ENCODE measurements at places on chromosomes 4 and X.
A peak's percentile ranks its signal among the peaks of the same experiment; 100 is the strongest.

DNA sequence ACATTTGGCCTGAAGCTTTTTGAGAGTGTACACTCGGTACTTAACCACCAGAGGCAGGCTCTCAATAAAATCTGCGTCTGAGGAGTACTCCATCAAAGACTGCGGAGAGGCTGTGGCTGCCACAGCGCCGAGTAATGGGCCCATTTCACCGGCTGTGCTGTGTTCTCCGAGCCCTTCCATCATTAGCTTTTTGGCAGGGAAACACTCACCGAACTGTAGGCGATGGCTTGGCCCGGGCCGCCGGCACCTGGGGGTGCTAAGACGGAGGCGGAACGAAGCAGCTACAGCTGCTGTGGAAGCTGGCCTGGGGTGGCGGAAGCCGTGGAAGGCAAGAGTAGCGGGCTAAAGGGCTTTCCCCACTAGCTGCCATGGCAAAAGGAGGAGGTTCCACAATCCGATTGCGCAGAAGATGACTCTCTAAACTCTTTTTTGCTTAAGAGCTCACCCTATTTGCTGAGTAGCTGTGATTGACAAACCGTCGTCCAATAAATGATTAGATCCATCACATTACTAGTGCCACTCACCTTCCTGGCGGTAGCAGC, 48.5 kb upstream of the PABPC1L2A start:
- H3K4me3 ChIP-seq, result no peak overlapping the region
- DNase-seq, result no peak
- no peaks in the 10 kb centered on the region for H3K4me1 ChIP-seq
- no peaks in the 10 kb centered on the region for H3K27me3 ChIP-seq
- H3K27ac ChIP-seq, result no peak overlapping the region

DNA sequence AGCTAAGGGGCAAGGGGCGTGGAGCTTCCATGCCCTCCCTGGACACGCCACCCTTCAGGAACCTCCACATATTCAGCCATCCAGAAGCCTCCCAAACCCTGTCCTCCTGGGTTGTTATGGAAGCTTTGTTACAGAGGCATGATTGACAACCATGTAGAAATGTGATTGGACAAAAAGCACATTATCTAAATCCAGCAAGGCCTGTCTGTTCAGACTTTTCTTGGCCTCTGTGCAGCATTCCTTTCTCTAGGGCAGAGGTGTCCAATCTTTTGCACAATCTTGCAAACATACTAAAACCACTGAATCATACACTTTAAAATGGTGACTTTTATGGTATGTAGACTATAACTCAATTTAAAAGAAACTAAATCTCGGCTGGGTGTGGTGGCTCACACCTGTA, 12.7 kb downstream of the STEEP1 start:
- no peak overlapping the region for H3K27ac ChIP-seq
- no peak for DNase-seq
- H3K4me1 ChIP-seq, result no peaks in the 10 kb centered on the region

DNA sequence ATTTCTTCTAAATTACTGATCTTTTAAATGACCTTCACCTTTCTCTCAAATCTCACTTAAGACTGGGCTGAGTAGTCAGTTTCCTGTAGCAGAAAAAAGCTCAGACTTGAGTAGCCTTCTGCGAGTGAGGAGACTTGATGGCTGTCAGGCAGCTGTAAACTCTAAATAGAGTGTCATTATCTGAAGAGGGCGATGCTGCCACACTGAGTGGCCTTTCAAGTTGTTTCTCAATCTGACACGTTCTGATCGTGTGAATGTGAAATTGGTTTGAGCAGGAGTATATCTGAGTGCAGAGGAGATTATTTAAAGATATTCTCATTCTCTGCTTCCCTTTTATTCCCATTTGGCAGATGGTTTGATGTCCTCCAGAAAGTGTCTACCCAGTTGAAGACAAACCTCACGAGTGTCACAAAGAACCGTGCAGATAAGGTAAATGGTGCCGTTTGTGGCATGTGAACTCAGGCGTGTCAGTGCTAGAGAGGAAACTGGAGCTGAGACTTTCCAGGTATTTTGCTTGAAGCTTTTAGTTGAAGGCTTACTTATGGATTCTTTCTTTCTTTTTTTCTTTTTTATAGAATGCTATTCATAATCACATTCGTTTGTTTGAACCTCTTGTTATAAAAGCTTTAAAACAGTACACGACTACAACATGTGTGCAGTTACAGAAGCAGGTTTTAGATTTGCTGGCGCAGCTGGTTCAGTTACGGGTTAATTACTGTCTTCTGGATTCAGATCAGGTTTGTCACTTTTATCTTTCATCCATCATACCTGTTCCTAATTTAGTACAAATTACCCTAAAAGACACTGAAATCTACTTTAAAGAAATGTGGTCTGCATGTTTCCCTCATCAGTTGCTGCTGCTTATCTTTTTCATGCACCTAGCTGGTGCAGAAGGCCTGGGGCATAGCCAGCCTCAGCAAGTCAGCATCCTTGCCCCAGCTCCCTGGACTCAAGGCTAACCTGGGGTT, 74.3 kb upstream of the MSANTD1 start:
- no peaks in the 10 kb centered on the region for H3K27me3 ChIP-seq
- peak; percentile 10 for DNase-seq
- peaks cover 68% of the 10 kb centered on the region for H3K36me3 ChIP-seq
- H3K27ac ChIP-seq, result no peak overlapping the region
- H3K4me1 ChIP-seq, result no peaks in the 10 kb centered on the region

DNA sequence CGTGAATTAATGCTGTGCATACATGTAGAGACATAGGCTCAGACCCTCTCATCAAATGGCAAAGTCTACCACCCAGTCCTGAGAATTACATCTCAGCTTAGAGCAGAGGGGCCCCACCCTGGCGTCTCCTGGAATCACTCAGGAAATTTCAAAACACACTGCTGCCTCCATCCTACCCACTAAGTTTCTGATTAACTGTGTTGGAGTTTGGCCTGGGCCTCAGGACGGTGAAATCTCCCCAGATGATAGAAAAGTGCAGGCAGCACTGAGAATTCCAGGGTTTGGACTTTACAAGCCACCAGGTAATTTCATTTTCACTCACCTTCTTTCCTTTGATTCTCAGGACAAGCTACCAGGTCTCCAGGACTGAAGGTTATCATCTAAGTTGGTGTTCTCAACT, 3.3 kb upstream of the FAM9C start:
- H3K27me3 ChIP-seq, result no peaks in the 10 kb centered on the region
- H3K27ac ChIP-seq, result no peak overlapping the region
- DNase-seq, result no peak
- H3K4me3 ChIP-seq, result no peak overlapping the region

- H3K36me3 ChIP-seq, result no peaks in the 10 kb centered on the region
- no peak for DNase-seq
Observed at GRCh38 chrX:126900937-126901336, 81.4 kb downstream of the PRR32 start.

DNA sequence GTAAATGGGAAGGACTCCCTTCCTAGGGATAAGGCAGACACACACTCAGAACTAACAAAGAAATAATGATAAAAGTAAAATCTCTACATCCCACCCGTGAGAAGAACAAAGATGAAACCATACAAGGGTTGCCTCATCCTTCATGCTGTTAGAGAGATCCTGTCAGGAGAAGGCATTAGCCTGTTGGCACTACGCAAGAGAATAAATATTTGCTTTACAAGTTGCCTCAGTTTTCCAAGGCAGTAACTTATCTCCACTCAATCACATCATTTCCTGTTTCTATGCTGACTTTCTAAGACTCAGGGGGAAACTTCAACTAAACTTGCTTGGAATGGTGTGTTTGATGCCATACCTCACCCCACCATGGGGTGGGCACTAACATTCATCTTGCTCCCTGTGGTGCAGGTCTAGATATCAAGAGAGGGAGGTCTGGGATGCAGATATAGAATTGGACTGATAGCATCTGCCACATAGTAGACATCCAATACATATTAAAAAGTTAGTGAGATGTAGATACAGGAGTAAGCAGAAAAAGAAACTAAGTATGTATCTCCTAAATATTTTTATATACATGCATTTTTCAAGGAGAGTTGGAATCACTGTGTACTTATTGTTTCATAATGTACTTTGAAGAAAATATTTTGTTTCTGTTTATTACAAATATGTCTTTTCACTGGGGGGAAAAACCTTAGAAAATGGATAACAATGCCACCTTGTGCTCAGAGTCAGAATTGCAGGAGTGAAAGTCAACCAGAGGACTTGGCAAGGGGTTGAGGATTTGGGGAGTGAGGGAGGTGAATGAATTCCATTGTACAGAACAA, 57.2 kb upstream of the BEX4 start:
- H3K4me3 ChIP-seq, result no peak overlapping the region
- no peak for DNase-seq
- no peaks in the 10 kb centered on the region for H3K27me3 ChIP-seq

- no peak overlapping the region for H3K4me3 ChIP-seq
- no peaks in the 10 kb centered on the region for H3K4me1 ChIP-seq
- no peaks in the 10 kb centered on the region for H3K36me3 ChIP-seq
- no peak for DNase-seq
Observed at GRCh38 chr4:93573285-93573684, 255.3 kb upstream of the ATOH1 start.

DNA sequence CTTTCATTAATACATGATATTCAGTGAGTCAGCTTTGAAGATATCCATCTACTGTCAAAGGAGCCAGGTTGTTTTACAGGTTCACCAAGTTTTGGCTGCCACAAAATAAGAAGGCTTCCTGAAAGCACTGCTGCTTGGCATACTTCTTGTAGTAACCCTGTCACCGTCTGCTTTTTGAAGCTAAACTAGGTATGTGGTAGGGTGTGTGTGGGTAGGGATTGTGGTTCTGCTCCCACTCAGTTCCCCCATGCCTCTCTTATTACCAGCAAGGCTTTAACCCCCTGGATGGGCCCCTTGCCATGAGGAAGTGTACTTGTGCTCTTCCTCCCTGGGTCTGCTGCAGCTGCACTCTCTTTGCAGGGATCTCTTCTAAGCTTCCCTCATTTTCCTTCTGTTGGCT, 191.2 kb downstream of the BANK1 start:
- H3K36me3 ChIP-seq, result no peaks in the 10 kb centered on the region
- no peak overlapping the region for H3K27ac ChIP-seq
- H3K4me1 ChIP-seq, result no peaks in the 10 kb centered on the region
- no peak overlapping the region for H3K4me3 ChIP-seq
- DNase-seq, result no peak
- no peaks in the 10 kb centered on the region for H3K27me3 ChIP-seq

DNA sequence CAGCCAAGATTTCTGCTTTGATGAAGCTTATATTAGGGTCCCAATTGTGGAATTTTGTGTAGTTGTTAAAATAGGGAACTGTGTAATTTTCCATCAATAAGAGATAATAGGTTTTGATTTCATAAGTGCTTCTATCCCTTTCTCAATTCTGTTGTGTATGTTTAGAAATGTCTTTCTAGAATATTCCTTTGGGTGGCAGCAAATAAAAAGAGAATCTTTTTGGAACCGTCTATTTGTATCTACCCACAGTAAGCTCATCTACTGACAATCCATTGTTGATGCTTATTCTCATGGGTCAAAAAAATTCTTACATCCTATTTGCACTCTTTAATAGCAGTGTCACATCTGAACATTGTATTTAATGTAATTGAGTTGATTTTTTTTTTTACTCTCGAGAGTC, 61.7 kb downstream of the TMA16 start:
- no peaks in the 10 kb centered on the region for H3K36me3 ChIP-seq
- H3K4me3 ChIP-seq, result no peak overlapping the region
- H3K27ac ChIP-seq, result no peak overlapping the region

- no peaks in the 10 kb centered on the region for H3K27me3 ChIP-seq
- H3K4me3 ChIP-seq, result no peak overlapping the region
- DNase-seq, result no peak
- H3K4me1 ChIP-seq, result no peaks in the 10 kb centered on the region
Observed at GRCh38 chrX:1496076-1496475, 40.9 kb downstream of the P2RY8 start.

GRCh38 chr4:186015212-186015817, 53.6 kb upstream of the TLR3 start:
- no peaks in the 10 kb centered on the region for H3K4me1 ChIP-seq
- H3K27me3 ChIP-seq, result no peaks in the 10 kb centered on the region
- H3K36me3 ChIP-seq, result no peaks in the 10 kb centered on the region
- H3K4me3 ChIP-seq, result no peak overlapping the region
- H3K27ac ChIP-seq, result no peak overlapping the region

DNA sequence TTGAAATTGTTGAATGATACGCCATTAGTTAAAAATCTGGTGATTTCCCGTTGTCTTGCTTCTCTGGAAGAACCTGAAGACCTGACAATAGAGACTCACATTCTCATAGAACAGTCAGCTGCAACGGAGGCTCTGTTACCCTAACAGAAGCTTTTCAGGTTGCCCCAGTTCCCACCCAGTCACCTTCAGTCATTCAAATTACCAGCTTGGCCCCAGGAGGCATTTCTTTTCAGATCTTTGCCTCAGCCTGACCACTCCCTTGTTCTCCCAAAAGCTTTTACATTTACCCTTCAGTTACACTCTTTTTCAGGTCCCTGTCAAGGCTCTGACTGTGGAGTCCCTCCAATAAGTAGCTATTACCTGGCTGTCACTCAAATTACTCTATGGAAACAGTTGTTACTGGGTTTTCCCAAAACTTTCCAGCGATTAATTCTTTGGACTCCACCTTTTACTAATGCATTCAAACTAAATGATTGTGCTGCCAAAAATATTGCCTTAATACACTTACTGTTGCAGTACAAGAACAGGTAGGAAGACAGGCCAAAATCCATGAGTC, 162.2 kb upstream of the FTHL17 start:
- H3K4me3 ChIP-seq, result no peak overlapping the region
- H3K36me3 ChIP-seq, result no peaks in the 10 kb centered on the region
- no peak for DNase-seq
- H3K27ac ChIP-seq, result no peak overlapping the region
- H3K4me1 ChIP-seq, result no peaks in the 10 kb centered on the region
- no peaks in the 10 kb centered on the region for H3K27me3 ChIP-seq

DNA sequence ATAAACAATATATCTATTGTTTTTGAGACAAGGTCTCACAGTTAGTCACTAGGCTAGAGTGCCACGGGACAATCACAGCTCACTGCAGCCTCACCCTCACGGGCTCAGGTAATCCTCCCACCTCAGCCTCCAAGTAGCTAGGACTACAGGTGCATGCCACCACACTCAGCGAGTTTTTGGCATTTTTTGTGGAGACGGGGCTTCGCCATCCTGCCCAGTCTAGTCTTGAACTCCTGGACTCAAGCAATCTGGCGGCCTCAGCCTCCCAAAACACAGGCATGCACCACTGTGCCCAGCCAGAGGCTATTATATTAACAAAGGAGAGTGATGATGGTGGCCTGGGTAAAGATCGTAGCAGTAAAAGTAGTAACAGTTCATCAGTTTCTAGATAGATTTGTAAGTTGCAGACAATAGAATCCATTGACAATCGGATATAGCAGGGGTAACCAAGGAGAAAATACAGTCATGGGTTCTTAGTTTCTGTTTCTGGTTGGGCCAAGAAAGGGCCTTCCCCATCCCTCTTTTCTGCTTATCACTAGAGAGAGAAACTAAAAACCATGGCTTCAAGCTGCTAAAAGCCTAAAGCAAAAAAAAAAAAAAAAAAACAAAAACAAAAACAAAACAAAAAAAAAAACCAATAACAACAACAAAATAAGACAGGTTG, 60.6 kb downstream of the ANXA10 start:
- H3K36me3 ChIP-seq, result no peaks in the 10 kb centered on the region
- no peak overlapping the region for H3K4me3 ChIP-seq
- H3K4me1 ChIP-seq, result no peaks in the 10 kb centered on the region
- no peak overlapping the region for H3K27ac ChIP-seq
- H3K27me3 ChIP-seq, result no peaks in the 10 kb centered on the region
- no peak for DNase-seq

Data from vagina (tissue), 2 donors.